ENCODE measurements at places on chromosomes 16 and 17. TPM values are rescaled to one million over a fixed set of nuclear protein-coding genes. Genes with fewer than 3 reads are reported as not detected.

The AOC3 gene
- 2.4 TPM for total RNA-seq

The MSRB1 gene
- 35.0 TPM for total RNA-seq

The HOXB1 gene
- not detected for total RNA-seq

The ZG16B gene
- total RNA-seq = 8.6 TPM

The PTX4 gene
- not detected for total RNA-seq

The PEMT gene
- 39.2 TPM for total RNA-seq

The SCNN1G gene
- not detected for total RNA-seq

The PRAC1 gene
- total RNA-seq = not detected

The CSF3 gene
- not detected for total RNA-seq

The CES2 gene
- total RNA-seq = 35.3 TPM

The KRT20 gene
- not detected for total RNA-seq

The PTGES3L gene
- total RNA-seq = 1.9 TPM

The SLC35G3 gene
- not detected for total RNA-seq

The SOX9 gene
- not detected for total RNA-seq

The CCDC137 gene
- 50.8 TPM for total RNA-seq

The ZNF75A gene
- total RNA-seq = 25.4 TPM

The NOXO1 gene
- total RNA-seq = 0.21 TPM

The ZACN gene
- total RNA-seq = 10.3 TPM

The VASN gene
- total RNA-seq = 0.16 TPM

The TM4SF5 gene
- total RNA-seq = not detected

The ENGASE gene
- 51.4 TPM for total RNA-seq

The RAB11FIP4 gene
- total RNA-seq = 20.8 TPM

The PPP1R27 gene
- total RNA-seq = not detected

The CPD gene
- total RNA-seq = 31.5 TPM

The OTOP3 gene
- total RNA-seq = not detected

The GDE1 gene
- 32.4 TPM for total RNA-seq

The SPATA22 gene
- total RNA-seq = not detected

The FBXL16 gene
- total RNA-seq = 6.4 TPM

The TCAP gene
- 0.87 TPM for total RNA-seq

The CHST4 gene
- not detected for total RNA-seq

The RASD1 gene
- total RNA-seq = 4.9 TPM

The SCN4A gene
- total RNA-seq = 0.14 TPM

The ARHGDIG gene
- 0.82 TPM for total RNA-seq

The PRSS36 gene
- 0.14 TPM for total RNA-seq

The ZPBP2 gene
- not detected for total RNA-seq

Data from activated T-helper 2 cell treated with anti-CD3 and anti-CD28 coated beads, Interferon-gamma antibody, Interleukin-2, Interleukin-4, amounts not matched to agents 10 μg/mL and 5 μg/mL and 100 μg/mL, durations not matched to agents 14 hours and 24 hours and 36 hours (primary cell).